ENCODE measurements at places on chromosomes 2 and 18.
A peak's percentile ranks its signal among the peaks of the same experiment; 100 is the strongest.

GRCh38 chr2:124187948-124188347, 162.9 kb downstream of the CNTNAP5 start:
- DNase-seq: no peak

- no peak for DNase-seq
Observed at GRCh38 chr2:85796341-85797262, 42.8 kb downstream of the ATOH8 start.

DNA sequence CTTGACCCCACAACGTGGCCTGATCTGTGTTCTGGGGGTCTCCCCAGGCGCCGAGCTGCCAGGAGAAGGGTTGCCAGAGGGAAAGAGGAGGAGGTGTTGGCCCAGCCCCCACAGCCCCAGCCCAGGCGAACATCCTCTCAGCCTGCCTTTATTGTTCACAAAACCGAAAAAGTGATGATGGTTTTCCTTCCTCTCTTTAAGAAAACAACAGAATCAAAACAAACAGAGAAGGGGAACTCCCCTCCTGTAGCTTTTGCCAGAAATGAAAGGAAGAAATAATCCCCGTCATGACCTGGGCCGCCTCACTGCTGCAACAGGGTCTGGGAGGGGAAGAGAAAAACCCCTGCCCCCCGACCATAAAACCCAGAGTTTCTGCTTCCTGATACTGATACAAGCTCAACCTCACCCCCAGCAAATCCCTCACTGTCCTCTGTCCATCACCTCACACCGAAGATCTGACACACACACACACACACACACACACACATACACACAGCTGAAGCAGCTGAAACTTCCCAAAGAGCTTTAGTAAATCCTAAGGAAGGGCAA, 52.0 kb downstream of the ZFP36L2 start:
- DNase-seq: peak; percentile 89

- no peak for DNase-seq
Observed at GRCh38 chr2:231418820-231419640, 23.5 kb downstream of the B3GNT7 start.

DNA sequence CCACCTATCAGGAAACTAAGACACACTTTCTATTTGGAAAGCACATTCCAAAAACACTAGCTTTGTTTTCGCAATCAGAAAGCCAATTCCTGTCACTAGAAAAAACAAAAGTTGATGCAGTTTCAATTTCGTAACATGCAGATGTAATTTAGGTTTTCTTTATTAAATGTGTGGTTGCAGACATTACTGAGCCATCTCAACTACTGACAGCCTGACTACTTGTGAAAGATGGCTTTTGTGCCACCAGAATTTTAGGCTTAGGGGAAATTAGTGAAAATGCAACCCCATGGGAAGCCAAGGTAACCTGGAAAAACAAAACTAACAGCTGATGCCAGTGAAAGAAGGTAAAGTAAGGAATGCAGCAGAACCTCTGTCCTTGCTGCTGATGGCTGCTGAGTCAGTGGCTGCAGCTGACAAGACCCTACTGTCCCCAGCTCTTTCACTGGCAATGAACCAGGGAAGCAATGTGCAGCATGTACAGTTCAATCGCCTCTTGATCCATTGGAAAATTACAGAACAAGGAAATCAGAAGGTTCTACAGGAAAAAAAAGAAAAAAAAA, 34.9 kb downstream of the FEZ2 start:
- no peak for DNase-seq

DNA sequence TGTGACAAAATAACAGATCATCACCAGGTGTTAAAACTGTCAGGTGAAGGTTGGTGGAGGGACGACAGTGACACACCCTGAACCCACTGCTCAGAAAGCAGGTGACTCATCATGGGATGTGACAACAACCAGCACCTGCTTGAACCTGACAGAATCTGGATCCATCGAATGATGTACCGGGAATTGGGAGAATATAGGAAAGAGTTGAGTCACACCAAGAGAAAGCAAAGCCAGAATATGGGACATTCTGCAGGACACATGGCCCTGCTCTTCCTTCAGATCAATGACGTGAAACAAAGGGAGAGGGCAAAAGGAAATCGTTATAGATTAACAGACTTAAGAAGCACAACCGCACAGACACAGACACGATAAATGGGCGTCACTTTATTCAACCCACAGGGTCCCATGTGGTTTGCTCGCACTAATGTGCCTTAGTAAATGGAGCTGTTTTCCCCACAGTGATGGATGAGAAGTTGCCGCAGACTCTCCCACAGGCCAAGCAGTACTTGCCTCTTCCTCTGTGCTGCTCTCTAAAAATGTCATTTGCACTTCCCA, 100.1 kb downstream of the CRACDL start:
- DNase-seq: peak; percentile 75

GRCh38 chr2:67399831-67400489, 2.8 kb downstream of the ETAA1 start:
- DNase-seq: no peak

- DNase-seq: no peak
Observed at GRCh38 chr2:68317971-68318913, 1.5 kb downstream of the CNRIP1 start.

GRCh38 chr2:231246171-231246842, 47.9 kb downstream of the ARMC9 start:
- no peak for DNase-seq

DNA sequence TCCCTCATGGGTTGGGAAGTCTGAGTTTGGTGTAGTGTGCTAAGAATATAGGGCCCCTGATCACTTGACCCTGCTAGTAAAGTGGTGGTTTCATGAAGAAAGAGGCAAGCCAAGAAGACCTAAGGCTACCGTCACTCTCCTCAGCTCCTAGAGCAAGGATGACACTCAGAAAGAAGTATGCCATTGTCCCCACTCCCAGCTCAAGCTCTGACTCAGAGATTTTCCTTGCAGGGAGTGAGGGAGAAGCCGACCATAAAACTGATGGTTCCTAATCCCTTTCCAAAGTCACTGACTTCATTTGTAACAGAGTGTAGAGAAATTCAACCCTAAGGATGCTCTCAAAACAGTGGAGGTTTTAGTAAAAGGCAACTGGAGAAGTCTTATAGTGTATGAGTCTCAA, 80.9 kb downstream of the ICA1L start:
- DNase-seq: no peak

DNA sequence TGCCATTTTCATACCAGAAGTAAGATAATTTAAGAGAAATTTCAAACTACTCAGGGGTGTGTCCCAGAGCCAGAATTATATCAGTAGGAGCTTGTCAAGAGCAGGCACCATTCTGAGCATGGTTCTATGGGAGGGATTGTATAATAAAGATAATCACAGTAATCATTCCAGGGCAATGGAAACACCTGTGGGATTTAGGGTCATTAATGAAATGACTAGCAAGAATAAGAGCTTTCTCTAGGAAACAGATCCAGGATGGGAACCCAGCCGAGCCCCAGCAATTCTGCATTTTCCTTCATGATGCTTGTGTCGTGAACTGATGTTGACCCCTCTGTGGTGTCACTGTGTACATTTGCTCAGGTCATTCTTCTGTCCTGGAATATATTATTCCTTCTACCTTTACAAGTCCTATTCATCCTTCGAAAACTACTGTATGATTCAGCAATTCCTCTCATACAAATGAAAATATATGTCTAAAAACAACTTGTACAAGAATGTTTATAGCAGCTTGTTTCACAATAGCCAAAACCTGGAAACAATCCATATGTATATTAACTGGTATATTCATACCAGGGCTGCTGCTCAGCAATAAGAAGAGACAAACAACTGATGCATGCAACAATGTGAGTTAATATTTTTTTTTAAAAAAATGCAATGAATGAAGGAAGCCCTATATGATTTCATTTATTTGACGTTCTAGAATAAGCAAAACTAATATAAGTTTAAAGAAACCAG, 687.8 kb upstream of the KLHL29 start:
- DNase-seq: no peak

DNA sequence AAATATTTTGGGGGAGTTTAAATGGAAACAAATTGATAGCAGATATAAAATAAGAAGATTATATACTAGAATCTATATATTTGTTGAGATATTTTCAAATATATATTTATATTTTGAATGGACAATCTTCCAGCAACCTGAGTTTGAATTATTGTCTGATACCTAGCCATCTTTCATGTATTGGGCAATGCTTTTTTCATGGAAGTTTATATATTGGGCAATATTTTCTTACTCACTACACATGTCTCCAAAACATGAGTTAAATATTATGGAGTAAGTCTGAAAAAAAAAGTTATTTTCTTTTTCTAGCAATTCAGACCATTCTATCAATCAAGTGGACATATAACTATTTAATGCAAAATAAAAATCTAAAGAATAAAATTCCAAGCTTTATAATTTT, 295.2 kb downstream of the NYAP2 start:
- no peak for DNase-seq

DNA sequence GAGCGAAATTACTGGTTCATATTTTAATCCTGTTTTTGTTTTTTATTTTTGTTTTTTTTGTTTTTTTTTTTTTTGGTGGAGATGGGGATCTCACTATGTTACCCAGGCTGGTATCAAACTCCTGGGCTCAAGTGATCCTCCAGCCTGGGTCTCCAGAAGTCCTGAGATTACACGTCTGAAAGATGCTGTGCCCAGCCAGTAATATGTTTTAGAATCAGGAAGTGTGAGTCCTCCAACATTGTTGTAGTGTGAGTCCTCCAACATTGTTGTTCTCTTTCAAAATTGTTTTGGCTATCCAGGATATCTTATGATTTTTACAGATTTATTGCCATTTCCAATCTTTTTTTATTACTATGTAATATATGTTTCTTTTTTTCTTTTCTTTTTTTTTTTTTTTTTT, 23.1 kb downstream of the TPRKB start:
- DNase-seq: no peak

DNA sequence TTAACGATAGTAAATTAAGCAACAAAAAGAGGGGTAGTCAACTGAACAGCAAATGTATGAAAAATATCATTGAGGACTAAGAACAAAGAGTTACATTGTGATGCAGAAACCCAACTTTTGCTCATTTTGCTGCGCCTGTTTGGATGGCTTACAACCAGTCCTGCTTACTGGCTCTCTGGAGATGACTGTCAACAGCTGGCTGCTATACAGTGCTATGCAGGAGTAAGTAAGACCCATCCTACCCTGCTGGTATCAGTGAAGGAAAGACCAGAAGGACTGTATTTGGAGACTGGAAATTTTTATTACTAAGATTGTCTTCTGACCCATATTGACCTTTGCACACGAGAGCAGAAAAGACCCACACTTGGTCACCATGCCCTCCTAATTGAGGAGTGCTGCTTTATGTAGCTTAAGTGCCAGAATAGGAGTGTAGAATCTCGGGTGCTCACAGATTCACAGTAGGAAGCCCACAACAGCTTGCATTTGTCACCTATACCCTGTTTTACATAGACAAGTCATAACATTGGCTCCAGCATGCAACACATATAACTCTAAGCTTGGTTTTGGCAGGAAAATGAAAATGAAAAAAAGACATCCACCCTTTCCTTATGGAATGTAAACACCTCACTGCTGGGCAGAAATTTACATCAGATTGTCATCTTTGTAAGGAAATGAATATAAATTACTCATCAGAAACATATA, 1915.0 kb upstream of the CELF4 start:
- DNase-seq: no peak

DNA sequence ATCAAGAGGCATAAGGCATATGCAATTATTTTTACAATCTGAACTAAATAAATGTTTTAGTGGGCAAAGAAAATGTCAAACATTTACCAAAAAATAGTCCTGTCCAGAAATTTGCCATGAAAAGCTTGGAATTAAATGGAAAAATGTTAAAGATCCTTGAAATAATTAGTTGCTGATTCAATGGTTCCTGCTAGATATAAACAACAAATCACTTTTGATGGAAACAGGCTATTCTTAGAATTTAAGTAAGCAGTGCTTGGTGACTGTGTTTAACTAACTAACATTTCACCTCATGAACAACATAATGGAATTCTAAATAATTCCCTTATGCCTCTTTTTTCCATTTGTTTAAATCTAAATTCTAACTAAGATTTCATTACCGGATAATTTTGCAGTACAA, 3.9 kb downstream of the RND3 start:
- DNase-seq: no peak

DNA sequence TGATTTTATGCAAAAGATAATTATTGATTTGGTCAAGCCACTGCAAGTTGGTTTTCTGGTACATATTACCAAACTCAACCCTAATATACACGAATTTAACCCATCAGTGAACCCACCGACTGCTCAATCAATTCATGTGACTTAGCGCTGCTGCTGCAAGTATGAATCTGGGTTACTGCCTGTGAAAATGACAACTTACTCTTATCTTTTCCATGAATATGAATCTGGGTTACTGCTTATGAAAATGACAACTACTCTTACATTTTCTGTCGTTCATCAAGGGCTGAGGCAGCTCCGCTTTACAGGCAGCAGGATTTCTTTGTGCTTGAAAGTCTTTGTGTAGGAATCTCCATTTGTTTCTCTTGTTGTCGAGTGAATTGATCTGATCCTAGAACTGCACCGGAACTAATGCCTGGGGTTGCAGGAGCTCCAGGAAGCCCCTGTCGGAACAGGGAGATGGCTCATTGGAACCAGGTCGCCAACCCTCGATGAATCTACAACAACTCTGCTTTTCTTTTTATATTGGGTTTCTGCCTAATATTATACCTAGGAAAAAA, 22.1 kb upstream of the ALKAL2 start:
- DNase-seq: no peak

GRCh38 chr2:166994588-166995336, 106.5 kb downstream of the XIRP2 start:
- DNase-seq: no peak

DNA sequence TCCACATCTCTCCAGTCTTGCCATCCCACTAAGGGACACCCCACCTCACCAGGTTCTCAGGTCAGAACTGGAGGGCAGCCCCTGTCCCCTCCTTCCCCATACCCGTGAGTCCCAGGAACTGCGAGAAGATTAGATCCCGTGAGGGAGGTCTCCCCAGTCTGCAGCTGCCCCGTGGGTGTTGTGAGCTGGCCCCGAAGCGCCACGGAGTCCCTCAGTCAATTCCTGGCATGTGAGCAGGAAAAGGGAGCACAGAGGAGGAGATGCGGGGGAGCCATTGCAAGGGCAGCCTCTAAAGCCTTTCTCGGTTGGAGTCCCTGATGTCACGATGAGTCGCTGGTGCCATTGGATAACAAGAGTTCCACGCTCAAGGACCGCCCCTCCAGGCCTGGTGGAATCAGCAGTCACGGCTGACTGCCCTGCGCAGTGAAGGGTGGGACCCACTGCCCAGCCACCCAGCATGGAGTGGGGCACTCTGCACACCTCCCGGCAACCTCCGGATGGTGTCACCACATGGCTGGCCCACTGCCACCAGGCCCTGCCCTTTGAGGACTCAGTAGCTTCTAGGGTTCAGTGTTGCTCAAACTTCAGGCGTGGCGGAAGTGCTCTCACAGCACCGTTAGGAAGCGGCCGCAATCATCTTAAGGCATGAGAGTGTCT, 434.9 kb upstream of the MYT1L start:
- DNase-seq: no peak

- no peak for DNase-seq
Observed at GRCh38 chr2:229514273-229514895, 200.0 kb downstream of the DNER start.

- DNase-seq: no peak
Observed at GRCh38 chr2:1556776-1557466, 143.7 kb downstream of the TPO start.
